ENCODE measurements at places on chromosomes 4 and X.

DNA sequence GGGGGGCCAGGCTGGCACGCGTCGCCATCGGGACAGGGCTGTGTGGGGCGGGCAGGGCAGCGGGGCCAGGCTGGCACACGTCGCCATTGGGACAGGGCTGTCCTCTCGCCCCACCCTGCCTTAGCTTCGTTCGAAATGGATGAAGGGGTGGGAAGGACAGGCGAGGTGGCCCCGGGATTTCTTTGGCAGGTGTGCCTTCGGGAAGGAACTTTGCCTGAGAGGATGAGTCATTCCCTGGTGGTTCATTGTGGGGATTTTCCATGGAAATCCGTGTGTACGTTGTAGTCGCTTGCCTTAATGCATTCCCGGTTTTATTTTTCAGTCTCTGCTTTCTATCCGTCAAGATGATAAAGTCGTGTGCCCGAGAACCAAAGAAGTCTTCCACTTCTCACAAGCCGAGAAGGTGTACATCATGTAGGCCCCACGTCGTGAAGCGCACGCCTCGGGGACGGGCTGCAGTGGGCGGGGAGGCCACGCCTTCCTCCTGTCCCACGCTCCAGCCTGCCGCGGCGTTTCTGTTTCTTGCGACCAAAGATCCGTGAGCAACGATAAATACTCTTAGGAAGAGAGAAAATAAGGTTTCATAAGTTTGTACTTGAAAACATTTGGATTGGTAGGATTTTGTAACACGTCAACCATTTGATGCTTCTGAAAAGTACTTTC is 8.1 kb upstream of the UVSSA start:
- no peak for DNase-seq

GRCh38 chr4:138728566-138728965 is 287.0 kb upstream of the NOCT start:
- no peak for DNase-seq

DNA sequence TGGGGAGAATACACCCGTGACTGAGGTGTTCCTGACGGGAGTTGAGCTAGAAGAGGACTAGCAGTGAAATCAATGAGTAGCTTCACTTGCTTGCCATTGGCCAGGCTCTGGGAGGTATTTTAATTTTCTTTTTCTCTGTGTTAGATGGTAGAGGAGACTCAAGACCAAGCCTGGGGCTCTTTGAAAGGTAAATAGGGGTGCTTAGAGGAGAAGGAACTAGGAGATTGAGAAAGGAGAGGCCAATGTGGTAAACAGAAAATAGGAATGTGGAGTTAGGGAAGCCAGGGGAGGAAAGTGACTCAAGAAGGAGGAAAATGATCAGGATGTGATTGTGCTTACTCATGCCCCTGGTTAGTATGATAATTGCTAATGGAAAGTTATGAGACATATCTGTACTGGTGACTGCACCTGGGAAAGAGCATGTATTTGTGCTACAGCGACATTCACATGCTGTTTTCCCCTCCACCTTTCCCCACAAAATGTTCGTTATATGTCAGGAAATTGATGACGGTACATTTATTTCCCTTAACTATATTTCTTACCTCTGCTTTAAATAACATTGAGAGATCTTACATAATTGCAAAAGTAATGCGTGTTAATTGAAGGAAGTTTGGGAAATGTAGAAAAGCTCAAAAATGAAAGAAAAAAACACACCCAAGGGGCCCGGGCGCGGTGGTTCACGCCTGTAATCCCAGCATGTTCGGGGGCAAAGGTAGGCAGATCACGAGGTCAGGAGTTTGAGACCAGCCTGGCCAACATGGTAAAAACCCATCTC is 16.9 kb upstream of the LRBA start:
- no peak for DNase-seq

DNA sequence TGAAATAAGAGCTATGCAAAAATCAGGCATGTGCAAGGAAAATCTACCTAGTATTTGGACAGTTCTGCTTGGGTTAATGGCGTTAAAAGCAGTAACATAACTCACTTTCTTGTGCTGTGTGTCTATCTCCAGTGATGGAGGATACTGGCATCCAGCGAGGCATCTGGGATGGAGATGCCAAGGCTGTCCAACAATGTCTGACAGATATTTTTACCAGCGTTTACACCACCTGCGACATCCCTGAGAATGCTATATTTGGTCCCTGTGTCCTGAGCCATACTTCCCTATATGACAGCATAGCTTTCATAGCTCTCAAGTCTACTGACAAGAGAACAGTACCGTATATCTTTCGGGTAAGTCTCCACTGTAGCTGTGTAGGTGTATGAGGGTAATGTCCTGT is 2.6 kb downstream of the PRDM8 start:
- DNase-seq = no peak

DNA sequence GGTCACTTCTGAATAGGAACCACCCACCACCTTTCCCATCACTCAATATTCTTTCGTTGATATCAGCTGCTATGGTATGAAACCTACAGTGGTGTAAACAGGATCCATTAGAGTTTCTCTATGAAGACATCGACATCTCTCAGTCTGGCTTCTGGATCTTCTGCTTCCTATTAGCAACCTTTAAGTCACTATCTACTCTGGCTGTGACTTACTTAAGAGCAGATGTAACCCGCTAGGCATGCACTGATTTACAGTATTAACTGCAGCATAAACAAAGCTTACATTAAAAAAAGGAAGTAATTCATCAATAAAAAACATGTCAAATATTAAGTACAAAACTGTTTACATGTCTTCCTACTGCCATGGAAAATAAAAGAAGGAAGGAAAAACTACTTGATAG is 96.4 kb downstream of the ANAPC10 start:
- DNase-seq = no peak

- DNase-seq = no peak
Measured at GRCh38 chr4:95472534-95472933, 76.2 kb downstream of the UNC5C start.

GRCh38 chr4:87068583-87069021 is 133.8 kb downstream of the AFF1 start:
- no peak for DNase-seq

DNA sequence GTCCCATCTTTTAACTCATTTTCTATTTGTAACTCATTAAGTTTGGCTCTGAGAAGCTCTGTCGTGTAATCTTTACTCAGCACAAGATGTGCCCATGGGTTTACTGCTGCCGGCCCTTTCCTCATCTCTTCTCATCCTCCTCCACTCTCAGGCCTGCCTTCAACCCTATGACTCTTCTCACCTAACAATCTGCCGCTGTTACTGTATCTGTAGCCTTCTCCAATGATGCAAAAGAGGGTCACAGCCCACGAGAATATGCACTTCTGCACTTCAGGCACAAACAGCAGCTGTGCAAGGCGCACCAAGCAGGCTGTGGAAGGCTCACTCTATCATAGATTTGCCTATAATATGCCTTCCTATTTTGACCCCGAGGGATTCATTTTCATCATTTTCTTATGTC is 546.5 kb upstream of the GALNTL6 start:
- no peak for DNase-seq

- no peak for DNase-seq
Measured at GRCh38 chr4:38582889-38583470, 81.0 kb upstream of the KLF3 start.

DNA sequence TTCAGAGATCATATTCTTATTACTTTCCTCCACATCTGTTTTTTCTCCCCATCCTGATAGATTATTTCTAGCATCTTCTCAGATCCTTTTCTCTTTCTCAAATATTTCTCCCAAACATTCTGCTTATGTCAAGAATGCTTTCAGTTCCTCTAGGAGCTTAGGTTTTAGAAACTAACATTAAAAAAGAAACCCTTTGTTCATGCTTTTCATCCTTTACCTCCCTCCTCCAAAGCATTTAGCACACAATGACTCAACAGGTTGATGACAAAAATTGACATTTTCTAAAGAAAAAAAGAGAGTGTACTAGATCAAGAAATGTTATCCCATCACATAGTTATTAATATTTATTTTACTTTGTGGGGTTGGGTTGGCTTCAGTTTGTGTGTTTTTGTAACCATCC is 16.5 kb upstream of the ALB start:
- DNase-seq = no peak

DNA sequence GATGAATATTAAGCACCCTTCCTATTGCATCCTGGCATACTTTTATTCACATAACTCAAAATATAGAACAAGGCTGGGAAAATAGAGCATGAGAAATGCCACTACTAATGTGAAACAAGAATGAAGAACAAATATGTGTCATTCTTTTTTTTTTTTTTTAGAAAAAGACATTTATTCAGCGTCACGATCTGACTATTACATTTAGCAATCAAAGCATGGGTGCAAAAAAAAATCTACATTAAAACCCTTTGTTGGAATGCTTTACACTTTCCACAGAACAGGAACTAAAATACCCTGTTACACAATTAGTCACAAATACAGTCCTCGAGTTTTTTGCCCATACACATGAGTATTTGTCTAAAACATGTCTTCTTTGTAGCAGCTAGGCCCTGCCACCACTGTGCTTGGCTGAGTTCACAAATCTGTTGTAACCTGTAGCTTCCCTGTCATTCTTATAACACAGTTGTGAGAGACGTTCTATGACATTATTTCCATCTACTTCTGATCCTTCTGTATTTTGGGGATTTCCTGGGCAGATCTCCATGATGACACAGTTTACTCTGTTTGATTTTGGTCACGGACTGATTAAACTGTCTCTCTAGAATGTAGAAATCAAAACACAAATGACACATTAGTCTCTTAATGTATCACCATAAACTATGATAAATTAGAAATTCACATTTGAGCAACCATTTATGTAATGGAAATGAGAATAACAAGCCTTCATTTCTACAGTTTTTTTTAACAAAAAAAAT is 9.4 kb upstream of the TET2 start:
- DNase-seq = no peak

DNA sequence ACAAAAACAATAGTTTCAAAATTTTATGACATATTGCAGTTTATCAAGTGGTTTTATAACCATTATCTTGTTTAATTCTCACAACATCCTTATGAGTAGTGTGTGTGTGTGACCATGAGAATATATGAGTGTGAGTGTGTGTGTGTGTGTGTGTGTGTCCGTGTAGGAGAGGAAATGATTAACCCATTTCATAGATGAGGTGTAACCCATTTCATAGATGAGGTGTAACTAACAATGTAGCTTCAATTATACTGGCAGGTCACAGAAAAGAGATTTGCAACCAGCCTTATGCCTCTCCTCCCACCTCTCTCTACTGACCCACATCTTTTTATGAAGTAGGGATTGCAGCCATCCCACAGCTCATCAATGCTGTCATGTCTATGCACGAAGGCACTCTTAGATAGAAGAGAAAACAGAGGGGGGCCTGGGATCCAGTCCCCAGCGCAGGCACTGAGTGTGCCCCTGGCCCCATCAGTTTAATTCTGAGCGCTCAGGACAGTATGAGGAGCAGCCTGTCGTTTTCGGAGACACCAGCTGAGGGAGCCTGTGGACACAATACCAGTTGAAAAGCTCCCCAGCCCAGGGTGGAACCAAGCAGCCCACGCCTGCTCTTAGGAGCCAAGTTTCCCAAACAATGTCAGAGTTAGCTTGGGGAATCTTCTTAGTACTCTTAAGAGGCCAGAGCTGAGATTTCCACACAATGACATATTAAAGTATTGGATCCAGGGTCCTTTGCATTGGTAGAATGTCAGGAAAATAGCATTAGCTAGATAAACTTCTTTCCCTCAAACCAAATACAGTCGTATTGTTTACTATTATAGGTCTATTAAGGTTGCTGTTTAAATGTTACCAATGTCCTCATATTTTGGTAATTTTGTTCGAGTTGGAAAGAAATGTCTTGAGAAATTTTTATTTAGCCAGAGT is 88.6 kb downstream of the PALLD start:
- no peak for DNase-seq

GRCh38 chr4:91961504-91961903 is 342.3 kb upstream of the GRID2 start:
- DNase-seq = no peak

DNA sequence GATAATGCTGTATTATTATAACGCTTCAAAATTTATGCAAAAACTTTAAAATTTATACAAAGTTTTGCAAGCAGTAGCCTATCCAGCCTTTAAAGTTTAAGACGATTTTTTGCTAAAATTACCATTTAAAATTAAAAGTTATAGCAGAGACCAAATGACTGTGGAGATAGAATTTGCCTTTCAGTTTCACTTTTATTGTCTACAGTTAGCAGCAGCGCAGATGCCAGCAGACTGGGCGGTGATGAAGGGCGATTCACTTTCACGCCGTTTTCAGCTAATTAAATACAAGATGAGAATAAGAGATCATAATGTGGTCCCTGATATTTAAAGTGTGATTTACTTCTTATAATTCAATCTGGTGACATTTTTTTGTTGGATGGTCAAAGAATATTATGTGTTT is 1381.5 kb upstream of the ADGRL3 start:
- DNase-seq = no peak

Measured in CMK (cell line).